Stimulated activated naive CD4-positive, alpha-beta T cell (primary cell): ENCODE measurements at places on chromosomes 2 and 18.
A peak's percentile ranks its signal among the peaks of the same experiment; 100 is the strongest.

GRCh38 chr2:158644139-158644538, 151.0 kb upstream of the DAPL1 start:
- no peak for DNase-seq

DNA sequence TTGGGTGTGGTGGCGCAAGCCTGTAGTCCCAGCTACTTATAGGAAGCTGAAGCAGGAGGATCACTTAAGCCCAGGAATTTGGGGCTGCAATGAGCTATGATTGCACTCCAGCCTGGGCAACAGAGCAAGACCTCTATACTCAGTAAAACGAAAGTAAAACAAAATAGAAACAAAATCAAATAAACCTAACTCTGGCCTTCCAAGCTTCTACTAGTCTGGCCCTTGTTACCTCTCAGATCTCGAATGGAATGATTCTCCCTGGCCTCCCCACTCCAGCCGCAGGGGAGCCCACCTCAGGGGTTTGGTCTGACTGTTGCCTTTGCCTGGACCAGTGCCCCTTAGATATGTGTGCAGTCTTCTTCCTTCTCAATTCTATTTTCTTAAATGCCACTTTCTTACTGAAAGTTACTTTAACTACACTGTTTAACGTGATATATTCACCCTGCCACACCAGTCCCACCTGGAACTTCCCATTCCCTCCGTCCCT, 160.0 kb upstream of the GCFC2 start:
- no peak for DNase-seq

DNA sequence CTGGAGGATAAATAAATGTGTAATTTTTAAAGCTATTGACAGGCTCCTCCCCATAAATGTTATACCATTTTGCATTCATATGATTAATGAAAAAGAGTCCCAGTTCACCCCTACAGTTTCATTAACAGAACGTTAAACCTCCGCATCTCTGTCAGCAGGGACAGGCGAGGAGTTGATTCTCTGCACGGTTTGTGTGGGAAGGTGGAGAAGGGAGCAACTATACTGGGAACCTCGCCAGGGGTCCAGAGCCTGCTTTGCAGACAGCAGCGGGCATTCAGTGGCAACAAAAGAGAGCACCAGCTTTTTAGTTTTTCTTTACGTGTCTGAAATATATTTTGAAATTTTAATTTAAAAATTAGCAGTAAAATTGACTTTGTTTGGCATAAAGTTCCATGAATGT, 101.4 kb downstream of the FARSB start:
- no peak for DNase-seq

DNA sequence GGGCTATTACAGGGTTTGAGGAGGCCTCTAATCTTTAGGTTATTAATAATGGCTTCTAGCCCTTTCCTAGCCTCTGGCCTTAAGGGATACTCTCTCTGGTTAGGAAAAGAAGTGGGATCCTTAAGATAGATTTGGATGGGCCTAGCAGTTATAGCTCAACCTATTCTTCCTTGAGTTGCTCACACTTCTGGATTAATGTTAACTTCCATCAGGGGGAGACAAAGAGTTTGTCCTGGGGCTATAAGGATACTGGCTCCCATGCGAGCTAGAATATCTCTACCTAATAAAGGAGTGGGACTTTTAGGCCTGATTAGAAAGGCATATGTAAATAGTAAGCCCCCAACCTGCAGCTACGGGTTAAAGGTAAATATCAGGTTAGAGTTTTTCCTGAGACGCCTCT, 14.3 kb upstream of the PTH2R start:
- no peak for DNase-seq

DNA sequence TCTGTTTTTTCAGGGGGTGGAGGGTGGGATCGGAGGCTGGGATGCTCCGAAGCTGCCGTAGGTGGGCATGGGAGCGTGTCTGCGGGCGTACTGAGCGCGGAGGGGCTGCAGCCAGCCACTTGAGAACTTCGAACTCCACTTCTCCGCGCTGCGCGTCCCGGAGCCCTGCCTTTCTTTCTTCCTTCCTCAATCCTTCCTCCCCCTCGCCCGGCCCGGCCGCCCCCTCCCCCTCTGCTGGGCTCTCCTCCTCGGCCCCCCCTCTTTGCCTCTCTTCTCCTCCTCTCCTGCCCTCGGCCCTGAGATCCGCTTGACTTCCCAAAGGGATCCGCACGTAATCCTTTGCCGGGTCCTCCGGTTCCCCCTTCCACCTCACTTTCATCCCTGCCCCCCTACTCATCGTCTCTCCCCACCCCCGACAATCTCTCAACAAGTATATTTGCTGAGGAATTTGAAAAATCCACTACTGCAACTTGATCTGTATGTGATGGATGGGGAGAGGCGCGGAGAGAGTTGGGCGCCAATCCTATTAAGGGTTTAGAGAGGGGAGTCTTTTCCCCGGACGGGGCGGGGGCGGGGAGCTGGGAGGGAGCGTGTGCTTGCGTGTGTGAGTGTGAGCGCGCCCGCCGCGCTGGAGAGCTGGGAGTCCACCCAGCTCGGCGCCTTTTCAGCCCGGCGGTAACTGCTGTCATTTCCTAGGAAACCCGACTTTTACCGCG, 1.1 kb downstream of the GLI2 start:
- no peak for DNase-seq

DNA sequence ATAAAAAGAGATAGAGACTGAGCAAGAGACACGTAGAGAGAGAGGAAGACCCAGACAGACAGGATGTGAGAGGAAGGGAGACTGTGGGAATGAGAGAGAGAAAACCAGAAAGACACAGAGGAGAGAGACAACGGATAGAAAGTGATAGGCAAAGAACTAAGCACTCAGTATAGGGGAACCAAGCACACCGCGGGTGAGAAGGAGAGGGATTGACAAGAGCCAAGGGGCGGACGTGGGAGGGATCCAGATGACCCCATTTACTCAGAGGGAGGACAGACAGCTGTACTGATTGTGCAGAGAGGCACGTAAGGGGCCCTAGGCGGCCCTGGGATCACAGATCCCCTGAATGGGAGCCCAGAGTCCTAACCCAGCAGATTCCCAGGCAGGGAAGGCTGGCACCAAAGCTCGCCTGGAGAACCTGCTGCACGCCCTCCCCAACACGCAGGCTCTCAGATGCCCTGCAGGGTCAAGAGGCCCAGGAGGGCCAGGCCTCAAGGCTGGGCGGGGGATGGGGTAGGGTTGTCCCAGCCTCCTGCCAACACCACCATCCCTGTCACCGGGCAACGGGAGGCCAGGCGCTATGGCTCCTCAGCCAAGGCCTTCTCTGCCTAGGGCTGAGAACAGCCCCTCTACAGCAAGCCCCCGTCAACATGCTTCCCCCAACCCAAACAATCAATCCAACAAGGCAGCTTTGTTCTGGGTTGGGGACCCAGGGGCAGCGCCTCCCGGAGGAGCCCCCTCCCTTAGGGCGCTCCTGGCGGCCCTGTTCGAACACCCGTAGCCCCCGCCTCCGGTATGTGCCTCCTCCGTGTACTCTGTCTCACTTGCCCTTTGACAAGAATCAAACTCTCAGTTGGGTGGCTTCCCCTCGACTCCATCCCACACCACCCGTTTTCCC, 579 bp downstream of the LOXL3 start:
- DNase-seq: no peak

- no peak for DNase-seq
Observed at GRCh38 chr2:109343460-109343859, 214.5 kb downstream of the SH3RF3 start.

DNA sequence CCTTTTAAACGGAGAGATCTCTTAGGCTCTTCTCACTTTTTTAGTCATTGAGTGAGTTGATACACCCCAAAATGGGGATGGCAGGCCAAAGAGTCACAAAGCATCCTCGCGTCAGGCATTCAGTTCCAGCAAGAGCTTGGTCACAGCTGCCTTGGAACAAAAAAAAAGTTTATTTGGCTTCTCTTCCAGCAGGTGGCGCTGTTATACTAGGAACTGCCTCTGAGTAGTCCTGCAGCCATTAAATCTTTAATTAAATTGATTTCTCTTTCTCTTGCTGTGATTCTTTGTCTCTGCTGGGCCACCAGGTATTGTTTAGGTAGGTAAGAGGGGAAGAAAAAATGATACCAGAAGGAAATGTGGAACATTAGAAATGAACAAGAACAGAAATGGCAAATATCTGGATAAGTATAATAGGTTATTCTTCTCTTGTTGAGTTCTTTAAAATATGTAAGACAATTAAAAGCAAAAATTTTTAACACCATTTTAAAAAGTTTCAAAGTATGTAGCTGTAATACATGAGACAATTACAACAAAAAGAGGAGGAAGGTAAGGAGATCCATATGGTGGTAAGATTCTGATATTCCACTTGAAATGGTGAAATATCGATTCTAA, 175.1 kb downstream of the GALNT1 start:
- peak; percentile 6 for DNase-seq

- DNase-seq: no peak
Observed at GRCh38 chr2:226483745-226484619, 315.6 kb downstream of the IRS1 start.

DNA sequence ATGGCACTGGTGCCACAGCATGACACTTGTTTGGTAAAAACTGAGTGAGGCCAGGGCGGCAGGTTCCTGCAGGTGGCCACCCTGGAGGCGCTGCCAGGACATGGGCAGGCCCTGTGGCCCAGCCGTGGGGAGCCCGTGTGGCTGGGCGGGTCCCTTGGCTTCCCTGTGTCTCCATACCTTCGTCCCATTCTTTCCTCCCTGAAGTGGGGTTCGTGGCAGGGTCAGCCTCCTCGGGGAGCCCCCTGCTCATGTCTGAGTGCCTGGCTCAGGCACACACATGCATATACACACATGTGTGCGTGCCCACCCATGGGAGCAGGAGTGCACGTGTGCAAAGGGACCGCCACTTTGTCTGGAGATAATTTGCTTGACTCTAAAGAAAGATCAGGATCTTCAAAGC, 86.5 kb upstream of the HDAC4 start:
- DNase-seq: no peak

DNA sequence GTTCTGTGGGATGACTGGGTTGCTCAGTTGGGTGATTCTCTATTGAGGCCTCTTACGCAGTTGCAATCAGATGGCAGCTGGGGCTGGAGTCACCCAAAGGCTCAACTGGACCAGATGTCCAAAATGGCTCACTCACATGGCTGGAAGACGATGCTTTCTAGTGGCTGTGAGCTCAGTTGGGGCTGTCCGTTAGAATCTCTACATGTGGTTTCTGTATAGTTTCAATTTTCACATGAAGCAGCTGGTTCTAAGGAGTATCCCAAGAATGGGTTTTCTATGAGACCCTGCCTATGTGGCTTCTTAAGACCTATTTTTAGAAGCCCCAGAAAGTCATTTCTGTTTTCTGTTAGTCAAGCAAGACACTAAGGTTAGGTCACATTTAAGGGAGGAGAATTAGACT, 4.4 kb downstream of the XRCC5 start:
- no peak for DNase-seq

DNA sequence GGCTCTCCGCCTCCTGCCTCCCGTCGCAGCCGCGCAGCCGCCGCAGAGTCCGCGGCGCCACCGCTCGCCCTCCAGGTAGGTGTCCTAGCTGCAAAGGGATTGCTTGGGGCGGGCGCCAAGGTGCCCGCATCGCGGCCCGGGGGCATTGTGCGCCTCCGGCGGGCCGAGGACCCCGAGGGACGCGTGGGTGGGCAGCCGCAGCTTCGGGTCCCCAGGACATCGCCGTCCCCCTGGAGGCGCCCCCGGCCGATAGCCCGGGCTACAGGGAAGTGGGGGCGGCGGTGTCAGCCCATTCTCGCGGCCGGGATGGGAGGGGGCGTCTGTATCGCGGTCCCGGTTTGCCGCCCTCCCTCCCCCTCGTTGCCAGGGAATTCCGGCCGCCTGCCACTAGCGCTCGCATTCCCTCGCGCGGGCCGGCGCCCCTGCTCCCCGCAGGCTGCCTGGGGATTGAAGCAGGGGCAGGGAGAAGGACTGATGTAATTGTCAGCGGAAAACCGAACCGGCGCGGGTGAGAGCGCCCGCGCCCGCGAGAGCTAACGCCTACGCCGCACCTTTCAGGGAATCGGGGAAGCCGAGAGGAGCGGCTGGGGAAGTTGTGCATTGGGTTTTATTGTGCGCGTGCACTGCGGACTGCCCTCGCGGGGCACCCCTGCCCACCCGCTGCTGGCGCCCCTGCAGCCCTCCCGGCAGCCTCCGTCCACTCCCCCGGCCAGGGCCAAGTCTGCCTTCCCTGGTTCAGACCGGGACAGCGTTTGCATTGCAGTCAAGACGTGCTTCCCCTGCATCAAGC, 483 bp downstream of the OSBPL6 start:
- DNase-seq: no peak

GRCh38 chr2:42076357-42077225, 28.8 kb downstream of the PKDCC start:
- DNase-seq: no peak

DNA sequence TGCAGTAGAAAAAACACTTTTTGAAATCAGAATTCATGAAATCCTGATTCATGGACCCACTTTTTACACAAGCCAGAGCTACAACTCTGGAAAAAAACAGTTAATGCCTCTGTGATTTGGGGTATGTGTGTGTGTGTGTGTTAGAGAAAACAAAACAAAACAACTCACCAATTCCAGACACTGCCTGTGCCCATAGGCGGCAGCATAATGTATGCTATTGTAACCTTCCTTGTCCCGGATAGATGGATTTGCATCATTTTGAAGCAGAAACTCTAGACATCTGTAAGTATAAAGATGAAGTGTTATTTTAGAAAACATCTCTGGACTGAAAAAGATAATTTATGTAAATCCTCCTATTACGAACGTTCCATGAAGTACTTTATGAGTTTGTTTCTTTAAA, 152.0 kb upstream of the PGAP1 start:
- DNase-seq: no peak

DNA sequence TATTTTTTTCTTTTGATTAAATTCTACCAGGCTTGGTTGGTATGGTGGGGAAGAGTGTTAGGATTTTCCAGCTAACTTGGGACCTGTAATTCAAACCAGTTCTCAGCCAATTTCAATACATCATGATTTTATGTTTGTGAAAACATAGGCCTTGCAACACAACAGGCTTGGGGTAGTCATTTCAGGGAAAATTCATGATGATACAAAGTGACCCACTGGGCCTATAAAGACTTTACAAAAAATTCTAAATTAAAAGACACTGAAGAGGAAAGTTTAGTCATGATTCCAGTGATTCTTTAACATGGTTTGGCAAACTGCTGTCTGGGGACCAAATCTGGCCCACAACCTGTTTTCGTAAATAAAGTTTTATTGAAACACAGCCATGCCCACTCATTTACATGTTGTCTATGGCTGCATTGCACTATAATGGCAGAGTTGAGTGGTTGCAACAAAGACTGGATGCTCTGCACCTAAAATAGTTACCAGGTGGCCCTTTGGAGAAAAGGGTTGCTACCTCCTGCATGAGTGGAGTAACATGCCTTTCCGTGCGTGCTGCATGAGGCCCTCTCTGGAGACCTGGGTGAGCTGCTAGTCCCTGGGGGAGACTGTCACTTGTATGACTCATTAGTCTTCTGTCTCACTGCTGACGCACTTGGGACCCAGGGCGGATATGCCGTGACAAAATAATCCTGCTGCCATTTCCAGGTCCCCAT, 73.6 kb downstream of the NPAS2 start:
- no peak for DNase-seq

DNA sequence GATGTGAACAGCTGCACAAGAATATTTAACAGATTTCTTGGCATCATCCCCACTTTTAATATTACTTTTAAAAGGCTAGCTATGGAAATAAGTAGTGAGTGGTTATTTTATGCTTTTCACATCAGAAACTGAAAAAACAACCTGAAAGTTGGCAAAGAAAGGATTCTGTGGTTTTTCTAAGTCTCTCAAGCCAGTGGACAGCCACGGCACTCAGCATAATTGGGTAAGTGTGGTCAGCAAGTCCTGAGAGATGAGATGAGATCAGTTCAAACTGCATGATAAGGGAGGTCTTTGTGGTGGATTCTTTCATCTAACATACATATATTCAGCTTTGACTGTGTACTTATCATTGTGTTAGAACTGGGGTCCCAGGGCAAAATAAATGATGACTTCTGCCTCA, 105.2 kb downstream of the LYPD6B start:
- no peak for DNase-seq
